C1 segment of cervical spinal cord (tissue), 14 donors: ENCODE measurements at places on chromosomes 11 and 22.

DNA sequence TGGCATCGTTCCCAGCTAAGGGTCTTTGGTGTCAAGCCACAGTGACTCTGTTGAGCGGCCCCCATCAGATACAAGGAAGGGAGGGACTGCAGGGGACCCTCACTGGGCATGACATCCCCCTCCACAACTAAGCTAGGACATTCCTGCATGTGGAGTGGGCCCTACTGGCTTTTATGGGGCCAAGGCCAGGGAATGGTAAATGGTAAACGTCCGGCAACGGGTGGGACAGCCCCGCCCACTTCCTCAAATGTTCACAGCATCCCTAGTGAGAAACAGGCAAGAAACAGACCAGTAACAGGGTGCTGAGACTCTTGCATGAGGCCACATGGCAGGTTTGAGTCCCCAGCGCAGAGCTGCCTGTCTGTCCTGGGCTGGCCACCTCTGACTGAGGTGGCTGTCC lies 4.4 kb downstream of the TMPRSS6 start:
- DNase-seq, result no peak

- no peak for DNase-seq
Measured at GRCh38 chr11:78654071-78654470, 79.4 kb upstream of the NARS2 start.

DNA sequence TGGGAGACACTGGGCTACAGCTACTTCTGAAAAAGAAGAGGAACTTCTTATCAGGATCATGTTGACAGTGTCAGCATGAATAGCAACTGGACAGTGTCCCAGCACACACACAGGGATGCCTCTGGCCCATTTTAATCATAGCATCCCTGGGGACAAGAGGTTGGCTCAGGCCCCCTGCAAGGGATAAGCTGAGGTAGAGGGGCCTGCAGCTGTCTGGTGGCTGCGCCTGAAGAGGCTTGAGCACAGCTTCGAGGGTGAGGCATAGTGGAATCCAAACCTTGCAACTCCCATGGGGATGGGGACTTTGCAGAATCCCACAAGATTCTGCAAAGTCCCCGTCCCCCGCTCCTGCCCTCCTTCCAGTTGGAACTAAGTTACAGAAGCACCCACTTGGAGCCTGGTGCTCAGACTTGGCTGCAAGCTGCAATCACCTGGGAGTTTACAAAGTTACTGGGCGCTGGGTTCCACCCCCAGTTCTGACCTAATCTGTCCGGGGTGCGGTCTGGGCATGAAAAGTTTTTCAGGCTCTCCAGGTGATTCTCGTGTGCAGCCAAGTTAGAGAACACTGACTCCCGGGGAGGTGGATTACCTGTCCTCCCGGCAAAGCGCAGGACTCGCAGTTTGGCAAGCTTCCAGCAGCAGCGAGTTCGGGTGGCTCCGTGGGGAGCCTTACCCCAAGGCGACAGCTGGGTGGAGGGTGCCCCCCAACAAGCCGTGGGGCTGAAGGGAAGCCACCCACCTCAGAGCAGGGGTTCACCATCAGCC lies 16.0 kb upstream of the LINC01488 start:
- DNase-seq, result no peak

- DNase-seq, result no peak
Measured at GRCh38 chr22:43088627-43088983, 586 bp downstream of the TTLL1 start.

DNA sequence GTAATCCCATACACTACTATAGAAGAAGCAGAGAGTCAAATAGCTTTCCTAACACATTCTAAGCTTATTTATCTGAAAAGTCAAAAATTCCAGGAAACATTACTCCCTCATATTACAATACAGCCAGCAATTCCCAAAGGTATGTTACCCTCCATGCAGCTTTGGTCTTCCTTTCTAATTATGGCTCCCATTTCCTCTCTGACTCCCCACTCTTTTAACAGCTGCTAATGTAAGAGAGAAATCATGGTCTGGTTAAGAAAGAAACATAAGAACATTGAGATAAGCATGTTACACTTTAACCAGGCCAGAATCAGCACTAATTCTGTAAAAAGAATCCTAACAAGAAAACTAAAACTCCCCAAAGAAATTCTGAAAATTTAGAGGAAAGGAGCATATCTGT lies 6.8 kb downstream of the PPP2R1B start:
- no peak for DNase-seq
